Kidney (tissue), 22 donors: ENCODE measurements at places on chromosomes 6 and 20.

DNA sequence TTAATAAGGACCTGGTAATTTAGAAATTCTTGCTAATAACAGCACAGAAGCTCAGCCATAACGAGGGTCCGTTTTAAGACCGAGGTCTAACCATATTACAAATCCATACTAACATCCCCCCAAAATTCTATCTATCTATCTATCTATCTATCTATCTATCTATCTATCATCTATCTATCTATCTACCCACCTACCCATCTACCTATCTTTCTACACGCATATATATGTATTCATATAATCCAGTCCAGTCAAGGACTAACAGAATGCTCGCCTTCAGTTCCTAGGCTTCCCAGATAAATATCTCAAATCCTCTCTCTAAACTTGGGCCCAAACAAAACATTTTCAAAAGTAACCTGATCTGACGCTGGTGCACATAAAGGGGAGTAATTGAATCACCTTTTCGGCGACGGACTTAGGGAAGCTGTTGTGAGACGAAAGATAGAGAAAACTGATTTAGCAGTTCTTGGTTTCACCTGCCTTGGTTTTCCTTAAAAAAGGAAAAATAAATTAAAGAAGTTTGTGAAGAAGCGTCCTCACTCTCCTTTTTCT is 14.5 kb downstream of the HMGN4 start:
- DNase-seq, result no peak

DNA sequence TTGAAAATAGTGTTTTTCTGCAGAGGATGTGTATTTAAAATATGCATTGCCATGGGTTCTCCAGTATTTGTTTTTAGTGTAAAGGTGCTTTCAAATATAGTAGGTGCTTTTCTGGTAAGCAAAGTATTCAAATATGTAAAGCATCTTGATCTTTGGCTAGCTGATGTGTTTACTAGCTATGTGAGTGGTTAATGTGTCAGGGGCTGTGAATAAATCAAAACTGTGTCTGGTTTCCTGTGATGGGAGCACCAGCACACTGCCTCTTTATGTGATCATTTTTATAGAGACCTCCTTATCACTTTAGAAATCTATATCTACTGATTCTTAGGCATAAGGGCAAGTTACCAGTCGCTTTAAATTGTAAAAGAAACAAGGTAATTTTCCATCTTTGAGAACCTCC is 388.9 kb upstream of the MAN1A1 start:
- DNase-seq, result no peak

DNA sequence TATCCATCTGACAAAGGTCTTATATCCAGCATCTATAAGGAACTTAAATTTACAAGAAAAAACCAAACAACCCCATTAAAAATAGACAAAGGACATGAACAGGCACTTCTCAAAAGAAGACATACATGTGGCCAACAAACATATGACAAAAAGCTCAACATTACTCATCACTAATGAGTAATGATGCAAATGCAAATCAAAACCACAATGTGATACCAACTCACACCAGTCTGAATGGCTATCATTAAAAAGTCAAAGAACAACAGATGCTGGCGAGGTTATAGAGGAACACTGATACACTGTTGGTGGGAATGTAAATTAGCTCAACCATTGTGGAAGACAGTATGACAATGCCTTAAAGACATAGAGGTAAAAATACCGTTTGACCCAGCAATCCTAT is 13.9 kb downstream of the MACROD2 start:
- DNase-seq, result no peak

GRCh38 chr6:115360602-115361325 is 699.9 kb downstream of the FRK start:
- no peak for DNase-seq

DNA sequence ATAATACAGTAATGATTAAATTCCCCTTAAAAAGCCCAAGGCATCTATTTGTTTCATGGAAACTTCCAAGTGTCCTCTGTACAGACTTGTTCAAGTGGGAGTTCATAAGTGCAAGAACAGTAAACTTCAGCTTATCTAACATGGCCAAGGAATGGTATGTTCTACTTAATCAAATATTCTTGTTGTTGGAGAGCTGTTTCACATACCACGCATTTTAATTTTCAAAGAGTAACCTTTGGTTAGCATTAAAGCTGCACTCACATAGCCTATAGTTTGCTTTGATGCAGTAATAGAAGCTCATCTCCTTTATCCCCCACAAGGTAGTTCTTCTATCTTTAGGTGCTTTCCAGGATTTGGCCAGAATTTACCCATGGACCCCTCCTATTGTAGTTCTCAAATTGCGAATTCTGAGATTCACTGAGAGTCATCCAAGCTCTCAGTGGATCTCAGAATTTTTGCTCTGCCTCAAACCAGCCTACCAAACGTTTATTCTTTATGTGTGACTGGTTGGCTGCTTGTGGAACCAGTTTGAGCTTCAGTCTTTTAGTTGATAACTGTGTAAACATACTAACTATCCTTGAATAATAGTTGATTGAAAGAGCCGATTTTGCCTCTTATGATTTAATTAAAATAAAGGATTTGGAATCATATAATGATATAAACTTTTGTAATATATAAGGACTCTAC is 668.0 kb upstream of the FLRT3 start:
- no peak for DNase-seq

- DNase-seq, result no peak
Observed at GRCh38 chr6:10690651-10691445, 3.6 kb downstream of the C6orf52 start.

DNA sequence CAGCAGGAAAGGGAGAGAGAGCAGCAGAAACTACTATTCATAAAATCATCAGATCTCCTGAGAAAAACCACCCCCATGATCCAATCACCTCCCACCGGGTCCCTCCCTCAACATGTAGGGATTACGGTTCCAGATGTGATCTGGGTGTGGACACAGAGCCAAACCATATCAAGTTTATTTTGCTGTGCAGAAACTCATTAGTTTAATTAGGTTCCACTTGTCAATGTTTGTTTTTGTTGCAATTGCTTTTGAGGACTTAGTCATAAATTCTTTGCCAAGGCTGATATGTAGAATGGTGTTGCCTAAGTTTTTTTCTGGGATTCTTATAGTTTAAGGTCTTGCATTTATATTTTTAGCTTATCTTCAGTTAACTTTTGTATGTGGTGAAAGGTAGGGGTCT is 422.0 kb upstream of the HS3ST5 start:
- DNase-seq, result no peak

DNA sequence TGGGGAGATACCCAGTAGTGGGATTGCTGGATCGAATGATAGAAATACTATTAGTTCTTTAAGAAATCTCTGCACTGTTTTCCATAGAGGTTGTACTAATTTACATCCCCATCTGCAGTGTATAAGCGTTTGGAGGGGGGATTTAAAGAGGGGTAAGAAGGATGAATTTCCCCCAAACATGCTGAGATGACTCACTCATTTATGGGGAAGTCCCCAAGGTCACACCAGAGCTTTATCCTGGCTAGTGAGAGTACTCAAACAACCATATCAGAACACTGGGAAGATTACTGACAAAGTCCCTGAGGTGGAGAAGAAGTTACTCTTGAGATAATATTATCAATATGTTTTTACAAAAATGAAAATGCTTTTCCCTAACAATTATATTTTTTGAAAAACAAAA is 44.0 kb downstream of the ROS1 start:
- no peak for DNase-seq

DNA sequence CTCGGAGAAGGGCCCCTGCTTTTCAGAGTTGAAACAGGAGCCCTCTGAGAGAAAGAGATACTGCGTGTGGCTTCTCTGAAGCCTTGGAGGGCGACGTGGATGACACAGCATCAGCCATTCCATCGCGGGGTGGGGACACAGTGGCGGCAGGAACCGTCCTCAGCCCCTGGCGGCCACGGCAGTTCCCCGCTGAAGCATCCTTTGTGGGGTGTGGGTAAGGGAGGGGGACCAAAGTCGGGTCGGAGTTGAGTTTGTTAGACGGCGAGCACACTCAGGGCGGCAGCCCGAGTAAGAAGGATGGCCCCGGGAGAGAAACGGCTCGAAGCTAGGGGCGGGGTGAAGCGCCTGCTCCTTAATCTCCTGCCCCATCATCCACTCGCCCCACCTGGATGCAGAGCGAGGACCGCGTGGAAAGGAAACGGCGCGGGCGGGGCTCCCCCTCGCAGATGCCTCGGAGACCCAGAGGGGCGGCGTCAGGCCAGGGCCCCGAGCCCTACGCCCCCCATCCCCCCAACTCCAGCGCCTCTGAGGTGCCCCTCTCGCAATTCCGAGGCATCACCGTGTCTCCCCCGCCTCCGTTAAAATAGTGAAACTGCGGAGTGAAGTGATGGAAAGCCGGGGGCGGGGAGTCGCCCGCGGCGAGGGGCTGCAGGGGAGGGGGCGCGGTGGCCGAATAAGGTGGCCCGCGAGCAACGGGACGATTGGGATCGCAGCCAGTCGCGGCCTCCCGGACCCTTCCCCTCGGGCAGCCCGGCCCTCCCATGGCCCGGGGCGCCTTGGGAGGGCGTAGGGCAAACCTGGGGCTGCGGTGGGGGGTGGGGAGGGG is 796 bp upstream of the RREB1 start:
- no peak for DNase-seq

- DNase-seq, result peak; percentile 23
Observed at GRCh38 chr20:36815454-36816091, 42.0 kb upstream of the DSN1 start.

- no peak for DNase-seq
Observed at GRCh38 chr20:8272766-8273165, 140.7 kb downstream of the PLCB1 start.

GRCh38 chr20:39039261-39039660 is 77.1 kb downstream of the DHX35 start:
- no peak for DNase-seq

- peak; percentile 61 for DNase-seq
Observed at GRCh38 chr6:129575378-129576118, 134.4 kb downstream of the ARHGAP18 start.

DNA sequence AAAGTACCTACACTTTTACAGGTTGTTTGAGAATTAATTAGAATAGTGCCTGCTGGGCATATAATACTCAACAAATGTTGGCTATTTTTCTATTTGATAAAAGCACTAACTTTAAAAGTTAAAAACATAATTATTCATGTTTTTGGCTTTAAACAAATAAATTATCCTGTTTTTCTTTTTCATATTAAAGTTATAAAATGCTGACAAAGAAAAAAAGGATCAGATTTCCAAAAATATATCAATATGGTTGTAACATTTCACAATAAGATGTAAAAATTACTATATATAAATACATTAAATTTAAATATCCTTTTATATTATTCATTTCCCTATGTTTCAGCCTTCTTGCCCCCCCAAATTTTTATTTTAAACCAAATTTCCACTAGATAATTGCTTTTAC is 312.0 kb downstream of the RNGTT start:
- DNase-seq, result no peak

- no peak for DNase-seq
Observed at GRCh38 chr6:89522778-89523177, 89.8 kb downstream of the ANKRD6 start.

GRCh38 chr6:36141091-36141490 is 10.8 kb downstream of the MAPK13 start:
- DNase-seq, result no peak

DNA sequence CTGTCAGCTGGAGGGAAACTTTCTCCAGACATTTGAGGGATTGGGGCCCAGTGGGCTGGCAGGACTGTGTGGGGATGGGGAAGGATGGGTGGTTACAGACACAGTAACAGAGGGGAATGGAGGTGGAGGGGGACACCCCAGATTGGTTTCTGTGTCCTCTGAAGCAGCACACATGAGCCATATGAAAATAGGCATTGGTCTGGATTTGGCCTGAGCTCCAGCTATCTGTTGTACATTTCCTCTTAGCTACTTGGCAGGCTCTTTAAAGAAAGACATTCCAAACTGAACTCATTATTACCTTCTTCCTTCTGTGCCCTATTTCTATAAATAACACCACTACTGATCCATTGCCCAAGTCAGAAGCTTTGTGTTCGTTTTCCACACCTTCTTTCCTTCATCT is 72.0 kb upstream of the PRL start:
- DNase-seq, result no peak

DNA sequence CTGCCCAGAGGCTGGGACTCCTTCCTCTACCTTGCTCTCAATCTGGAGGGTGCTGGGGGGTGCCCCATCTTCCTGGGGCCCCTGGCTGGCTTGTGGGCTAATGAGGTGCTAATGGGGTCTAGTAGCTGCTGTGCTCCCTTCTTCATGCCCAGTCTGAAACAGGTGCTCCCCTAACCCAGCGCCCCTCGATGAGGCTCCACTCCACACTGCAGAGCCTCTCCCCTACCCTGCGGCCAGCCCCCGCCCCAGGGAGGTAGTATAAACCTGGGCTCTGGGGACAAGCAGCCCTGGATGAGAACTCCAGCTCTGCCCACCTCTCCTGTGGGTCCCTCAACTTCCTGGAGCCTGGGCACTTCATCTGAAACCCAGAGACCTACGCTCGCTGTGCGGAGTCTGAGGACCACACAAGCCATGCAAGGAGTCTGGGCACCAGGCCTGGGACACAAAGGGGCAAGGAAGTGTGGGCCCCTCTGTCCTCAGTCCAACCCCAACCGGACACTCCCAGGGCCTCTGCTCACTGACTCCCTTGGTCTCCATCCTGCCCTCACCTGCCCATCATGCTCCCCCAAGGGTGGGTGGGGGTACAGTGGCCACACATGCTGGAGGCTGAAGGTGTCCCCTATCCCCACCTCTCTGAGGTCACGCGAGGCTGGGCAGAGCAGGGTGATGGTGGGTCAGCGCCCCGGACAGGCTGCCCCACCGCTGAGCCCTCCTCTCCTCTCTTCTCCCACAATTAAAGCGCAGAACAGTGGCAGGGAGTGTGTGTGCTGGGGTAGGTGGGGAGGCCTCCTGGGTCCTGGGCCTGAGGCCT is 6.1 kb downstream of the RPL10A start:
- no peak for DNase-seq

- DNase-seq, result no peak
Observed at GRCh38 chr6:7236306-7237209, 76.4 kb downstream of the SSR1 start.

- DNase-seq, result no peak
Observed at GRCh38 chr6:121042766-121043165, 291.5 kb downstream of the TBC1D32 start.

DNA sequence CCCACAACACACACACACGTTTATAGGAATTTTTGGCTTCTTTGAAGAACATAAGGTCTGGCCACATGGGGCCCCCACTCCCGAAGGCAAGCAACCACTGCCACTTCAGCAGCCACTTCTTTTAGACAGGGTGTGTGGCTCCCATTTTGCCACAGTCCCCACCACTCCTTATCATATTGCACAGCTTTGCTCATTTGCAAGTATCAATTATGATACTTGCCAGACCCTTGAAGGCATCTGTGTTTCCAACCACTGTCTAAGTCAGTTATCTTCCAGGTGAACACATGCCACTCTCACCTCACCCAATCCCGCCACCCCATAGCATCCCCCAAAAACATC is 73.1 kb downstream of the NOL4L start:
- peak; percentile 30 for DNase-seq
